ENCODE measurements at places on chromosomes 12 and 14. TPM values are rescaled to one million over a fixed set of nuclear protein-coding genes. Genes with fewer than 3 reads are reported as not detected.

- no peak for DNase-seq
Measured at GRCh38 chr14:102985665-102986064, 63.2 kb downstream of the AMN start.

DNA sequence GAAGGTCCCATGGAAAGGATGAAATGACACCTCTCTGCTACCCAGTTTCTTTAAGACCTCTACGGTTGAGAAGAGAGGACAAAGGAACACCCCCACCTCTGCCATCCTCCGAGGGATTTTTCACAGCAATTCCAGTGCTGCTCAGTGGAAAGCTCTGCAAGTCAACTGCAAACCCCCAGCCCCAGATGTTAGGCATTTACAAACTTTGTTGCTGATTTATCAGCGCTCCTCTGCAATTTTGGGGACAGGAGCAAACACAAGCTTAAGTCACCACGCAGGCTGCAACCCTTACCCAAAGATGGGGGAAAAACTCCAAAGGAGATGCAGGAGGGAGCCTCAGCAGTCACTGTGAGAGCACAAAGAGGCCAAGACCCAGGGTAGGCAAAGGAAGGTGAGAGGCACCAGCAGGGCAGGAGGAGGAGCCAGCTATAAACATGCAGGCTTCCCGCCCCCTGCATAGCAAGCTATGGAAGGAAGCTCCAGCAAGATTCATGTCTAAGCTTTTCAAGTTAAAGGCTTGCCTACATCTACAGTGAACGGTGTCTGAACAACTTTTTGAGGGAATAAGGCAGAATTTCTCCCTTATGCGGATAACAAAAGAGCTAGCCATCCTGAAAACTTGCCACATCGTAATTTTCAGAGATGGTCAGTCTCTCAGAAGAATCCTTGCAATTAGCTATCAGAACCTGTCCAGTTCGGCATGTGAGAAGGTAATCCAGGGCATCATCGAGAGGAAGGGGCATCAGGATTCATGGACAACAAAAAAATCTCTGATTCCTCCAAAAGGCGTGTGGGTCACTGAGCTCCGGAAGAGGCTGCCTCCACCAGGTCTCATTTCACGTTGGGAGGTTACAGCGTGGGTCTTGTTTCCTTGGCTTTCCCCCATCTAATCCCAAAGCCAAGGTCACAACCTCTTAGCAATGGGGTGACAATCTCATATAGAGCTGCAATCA lies 3.9 kb downstream of the CTDSP2 start:
- no peak for DNase-seq

DNA sequence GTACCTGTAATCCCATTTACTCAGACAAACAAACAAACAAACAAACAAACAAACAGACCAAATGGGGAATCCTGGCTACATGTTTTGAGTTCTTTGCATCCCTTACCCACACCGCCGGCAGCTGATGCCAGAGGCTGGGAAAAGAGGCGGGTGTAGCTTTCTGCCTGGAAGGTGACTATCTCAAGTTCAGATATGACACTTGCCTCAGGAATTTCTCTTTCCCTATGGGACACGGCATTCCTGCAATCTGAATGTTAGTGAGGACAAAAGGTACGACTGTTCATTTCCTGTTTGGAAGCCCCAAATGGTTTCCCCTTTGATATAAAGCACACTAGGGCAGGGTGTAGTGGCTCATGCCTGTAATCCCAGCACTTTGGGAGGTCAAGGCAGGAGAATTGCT lies 2.9 kb downstream of the MYL2 start:
- no peak for DNase-seq

DNA sequence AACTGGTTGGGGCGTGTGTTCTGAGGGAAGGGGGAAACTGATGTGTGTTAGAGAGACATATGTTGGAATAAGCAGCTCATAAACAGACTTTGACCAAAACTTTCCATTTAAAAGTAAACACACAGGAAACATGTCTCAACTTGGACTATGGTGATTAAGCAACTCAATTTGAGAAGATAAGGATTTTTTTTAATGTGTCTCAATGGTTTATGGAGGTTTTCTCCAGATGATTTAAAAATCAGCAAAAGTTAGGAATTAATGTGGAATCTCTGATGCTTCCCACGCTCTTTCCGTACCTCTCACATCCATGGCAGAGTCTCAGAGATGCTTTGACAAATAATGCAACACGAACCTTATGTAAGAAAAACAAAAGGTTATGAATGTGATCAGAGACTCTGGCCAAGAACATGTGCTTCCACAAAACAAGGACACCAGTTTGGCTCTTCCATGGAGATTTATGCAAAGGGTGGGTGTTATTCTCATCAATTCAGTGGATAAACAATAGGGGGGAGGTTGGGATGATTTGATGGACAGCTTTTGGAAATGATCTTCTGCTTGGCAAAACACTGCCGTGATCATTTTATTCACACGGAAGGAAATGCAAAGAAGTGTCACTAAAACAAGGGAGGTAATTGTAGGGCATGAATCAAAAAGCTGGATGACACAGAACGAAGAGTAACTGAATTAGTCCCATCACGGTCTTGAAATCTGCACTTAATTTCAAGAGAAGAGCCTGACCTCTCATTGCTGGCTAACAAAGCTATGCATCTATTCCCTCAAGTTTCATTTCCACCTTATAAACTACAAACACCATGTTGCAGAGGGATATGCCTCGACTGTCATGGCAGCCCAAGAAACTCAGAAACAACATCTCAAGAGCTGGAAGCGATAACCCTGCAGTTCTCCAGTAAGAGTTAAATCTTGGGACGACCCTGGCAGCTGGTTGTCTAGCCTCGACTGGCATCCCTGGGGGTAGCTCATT lies 76.5 kb downstream of the FOXN3 start:
- no peak for DNase-seq

The BMAL2 gene
- total RNA-seq: 11.6 TPM

The HOXC13 gene
- 14.9 TPM for total RNA-seq

Data from lower leg skin (tissue), 4 donors.